ENCODE measurements at places on chromosomes 5 and 9.

- DNase-seq: peak; percentile 42
Measured at GRCh38 chr9:132780230-132781007, 97.7 kb downstream of the AK8 start.

GRCh38 chr9:125663127-125663526 is 43.9 kb downstream of the MAPKAP1 start:
- no peak for DNase-seq

GRCh38 chr5:175747539-175748060 is 89.7 kb downstream of the HRH2 start:
- DNase-seq: no peak

DNA sequence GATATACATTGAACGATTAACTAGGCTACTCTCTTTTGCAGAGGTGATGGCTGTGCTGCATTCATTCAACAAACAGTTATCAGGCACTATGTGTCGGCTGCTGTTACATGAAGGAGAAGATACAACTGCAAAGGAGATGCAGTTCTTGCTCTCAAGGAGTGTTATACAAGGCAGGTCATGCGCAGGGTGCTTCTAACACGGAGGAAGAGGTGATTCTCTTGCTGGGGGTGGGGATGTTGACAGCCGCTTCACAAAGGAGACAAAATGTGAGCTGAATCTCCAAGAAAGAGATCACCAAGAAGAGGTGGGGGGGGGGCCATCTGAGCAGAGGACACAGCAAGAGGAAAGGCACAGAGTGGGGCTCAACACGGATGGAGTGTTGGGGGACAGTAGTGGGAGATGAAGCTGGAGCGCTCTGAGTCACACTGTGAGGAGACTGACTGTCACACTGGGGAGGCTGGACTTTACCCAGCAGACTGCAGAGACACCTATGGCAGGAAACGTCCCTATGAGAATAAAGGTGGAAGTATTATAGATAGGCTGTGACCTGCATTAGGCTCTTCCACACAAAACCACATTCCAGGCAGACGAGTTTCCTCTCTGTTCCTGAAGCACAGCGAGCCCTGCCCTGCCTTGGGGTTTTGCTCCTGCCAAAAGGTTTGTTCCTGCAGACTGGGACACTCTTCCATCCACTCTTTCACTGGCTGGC is 20.9 kb downstream of the NDUFA8 start:
- DNase-seq: no peak

DNA sequence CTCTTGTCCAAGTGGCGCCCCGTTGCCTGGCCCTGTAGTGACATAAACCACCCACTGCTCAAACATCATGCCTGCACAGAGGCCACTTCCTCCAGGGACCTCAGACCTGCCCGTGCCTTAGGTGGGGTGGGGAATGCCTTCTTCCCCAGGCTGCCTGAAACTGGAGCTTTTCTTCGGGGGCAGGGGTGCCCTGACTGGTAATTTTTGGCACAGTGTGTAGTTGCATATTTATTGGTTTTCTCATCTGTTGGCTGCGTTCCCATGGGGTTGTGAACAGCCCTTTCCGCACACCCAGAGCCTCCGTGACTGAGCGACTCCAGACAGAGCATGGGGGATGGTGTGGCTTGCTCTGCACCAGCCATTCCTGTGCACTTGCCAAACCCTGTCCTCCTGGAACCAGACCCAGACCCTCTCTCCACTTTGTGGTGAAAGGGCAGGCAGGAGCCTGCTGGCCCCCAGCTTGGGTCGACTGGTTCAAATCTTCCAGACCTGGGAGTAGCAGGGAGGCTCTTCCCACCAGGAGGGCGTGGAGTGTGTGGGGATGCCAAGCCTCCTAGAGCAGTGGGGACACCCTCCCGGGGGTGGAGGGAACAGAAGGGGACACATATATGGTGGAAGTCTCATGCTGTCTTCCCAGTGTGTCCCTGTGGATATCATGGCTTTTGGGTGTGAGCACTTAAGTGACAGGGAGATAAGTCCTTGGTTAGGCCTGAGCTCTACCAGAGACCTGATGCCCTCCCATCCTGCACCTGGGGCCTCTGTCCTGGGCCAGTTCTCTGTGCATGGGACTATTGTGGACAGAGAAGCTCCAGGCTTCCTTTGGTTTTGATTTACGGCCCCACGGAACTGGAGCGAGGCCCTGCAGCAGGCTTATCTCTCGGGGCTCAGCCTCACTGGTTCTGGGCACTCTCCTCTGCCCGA is 39.6 kb downstream of the WNK2 start:
- DNase-seq: no peak

- no peak for DNase-seq
Measured at GRCh38 chr5:116652196-116652729, 77.6 kb upstream of the SEMA6A start.

DNA sequence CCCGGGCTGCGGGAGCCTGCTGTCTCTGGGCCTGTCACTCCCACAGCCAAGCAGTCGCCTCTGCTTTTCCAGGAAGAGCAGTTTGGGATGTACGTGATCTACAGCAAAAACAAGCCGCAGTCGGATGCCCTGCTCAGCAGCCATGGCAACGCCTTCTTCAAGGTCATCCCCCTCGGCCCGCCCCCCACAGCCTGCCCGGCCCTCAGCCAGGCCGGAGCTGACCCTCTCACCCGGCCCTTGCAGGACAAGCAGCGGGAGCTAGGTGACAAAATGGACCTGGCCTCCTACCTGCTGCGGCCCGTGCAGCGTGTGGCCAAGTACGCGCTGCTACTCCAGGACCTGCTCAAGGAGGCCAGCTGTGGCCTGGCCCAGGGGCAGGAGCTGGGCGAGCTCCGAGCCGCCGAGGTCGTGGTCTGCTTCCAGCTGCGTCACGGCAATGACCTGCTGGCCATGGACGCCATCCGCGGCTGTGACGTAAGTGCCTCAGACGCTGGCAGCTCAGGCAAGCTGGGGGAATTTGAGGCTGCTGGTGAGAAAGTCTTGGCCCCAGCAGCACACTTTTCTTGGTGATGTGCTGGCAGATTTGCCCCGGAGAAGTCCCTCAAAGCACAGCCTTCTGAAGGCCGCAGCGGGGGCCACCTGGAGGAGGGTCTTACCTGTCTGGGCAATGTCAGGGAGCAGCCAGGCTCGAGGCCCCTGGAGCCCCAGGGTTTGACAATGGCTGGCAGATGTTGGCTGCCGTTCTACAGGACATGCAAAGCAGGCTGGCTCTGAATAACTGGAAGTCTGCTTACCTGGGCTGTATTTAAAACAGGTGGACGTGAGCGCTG is 20.1 kb upstream of the LRRC14B start:
- DNase-seq: no peak

DNA sequence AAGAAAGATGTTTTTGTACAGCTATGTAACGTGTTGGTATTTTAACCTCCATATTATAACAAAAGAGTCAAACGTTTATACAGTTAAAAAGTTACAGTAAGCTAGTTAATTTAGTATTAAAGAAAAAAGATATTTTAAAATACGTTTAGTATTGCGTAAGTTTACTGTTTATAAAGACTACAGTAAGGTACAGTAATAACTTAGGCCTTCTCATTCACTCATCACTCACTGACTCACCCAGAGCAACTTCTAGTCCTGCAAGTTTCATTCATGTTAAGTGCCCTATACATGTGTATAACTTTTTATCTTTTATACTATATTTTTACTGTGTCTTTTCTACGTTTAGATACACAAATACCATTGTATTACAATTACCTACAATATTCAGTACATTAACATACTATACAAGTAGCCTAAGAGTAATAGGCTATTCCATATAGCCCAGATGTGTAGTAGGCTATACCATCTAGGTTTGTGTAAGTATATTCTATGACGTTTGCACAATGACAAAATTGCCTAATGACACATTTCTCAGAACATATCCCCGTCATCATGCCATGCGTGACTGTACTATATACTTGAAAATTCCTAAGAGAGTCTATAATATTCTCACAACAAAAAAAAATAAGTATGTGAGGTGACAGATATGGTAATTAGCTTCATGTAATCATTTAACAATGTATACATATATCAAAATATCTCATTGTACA is 33.8 kb downstream of the ERP44 start:
- no peak for DNase-seq

DNA sequence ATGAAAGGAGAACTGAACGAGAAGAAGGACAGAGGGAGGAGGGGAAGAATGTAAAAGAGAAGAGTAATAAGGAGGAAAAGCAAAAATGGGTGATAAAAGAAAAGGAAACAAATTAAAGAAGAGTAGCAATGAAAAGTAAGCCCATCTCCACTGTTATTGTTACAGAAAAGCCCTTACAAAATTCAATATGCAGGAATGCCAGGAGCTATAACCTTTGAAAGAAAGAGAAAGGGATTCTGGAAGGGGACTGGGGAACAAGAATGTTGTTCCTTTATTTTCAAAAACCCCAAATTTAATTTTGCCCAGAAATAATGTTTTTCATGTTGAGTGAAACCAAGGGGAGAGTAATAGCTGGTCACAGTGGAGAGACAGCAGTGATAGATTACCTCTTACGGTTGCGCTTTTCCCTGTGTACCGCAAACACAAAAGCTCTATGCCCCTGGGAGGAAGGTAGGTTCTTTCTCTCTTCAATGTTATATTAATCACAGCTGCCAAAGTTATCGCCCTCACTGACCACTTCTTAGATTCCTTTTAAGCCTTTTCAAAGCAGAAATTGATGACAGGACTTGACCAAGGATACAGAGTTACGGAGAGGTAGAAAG is 86.7 kb downstream of the BRINP1 start:
- no peak for DNase-seq

DNA sequence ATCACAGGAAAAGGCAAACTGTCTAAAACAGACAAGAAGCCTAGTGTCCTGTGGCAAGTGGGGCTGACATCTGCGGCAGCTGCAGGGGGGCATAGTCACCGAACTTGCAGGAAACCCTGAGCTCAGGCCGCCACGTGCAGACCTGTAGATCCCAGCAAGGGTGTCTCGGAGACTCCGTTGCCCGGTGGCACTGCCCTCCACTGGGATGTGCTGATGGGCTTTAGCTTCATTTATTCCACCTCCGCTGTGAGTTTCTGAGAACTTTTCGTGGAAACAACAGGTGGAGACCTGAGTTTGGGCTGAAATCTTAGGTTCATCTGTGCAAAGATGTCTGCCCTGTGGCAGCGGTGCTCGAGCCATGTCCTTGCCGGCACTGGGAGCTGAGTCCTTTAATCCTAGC is 22.1 kb downstream of the CEP72 start:
- no peak for DNase-seq

DNA sequence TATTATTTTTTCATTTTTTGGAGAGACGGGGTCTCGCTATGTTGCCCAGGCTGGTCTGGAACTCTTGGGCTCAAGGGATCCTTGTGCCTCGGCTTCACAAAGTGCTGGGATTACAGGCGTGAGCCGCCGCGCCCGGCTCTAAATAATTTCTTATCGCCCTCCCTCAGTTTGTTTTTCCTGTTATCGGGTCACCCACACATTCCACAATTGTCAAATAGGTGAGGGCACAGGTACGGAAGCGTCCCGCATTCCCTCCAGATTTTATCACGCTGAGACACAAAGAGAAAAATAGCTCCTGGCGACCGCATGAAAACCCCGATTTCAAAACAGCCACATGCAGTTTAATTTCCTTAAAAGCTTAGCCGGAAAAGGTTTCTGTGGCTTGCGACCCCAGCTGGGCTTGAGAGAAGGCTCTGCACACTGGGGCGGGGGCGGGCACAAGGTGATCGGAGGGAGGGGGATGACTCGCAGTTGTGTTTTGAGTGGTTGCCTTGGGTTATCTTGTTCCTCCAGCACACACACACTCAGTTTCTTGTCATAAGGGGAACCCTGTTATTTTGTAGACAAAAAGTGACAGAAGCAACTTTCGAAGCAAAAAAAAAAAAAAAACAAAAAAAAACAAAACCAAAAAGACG is 717 bp upstream of the IQGAP2 start:
- no peak for DNase-seq

- DNase-seq: no peak
Measured at GRCh38 chr5:110177729-110178128, 488.0 kb downstream of the MAN2A1 start.

GRCh38 chr9:120442308-120442995 is 137.5 kb downstream of the CDK5RAP2 start:
- no peak for DNase-seq

- peak; percentile 55 for DNase-seq
Measured at GRCh38 chr9:38107811-38108304, 38.8 kb upstream of the SHB start.

DNA sequence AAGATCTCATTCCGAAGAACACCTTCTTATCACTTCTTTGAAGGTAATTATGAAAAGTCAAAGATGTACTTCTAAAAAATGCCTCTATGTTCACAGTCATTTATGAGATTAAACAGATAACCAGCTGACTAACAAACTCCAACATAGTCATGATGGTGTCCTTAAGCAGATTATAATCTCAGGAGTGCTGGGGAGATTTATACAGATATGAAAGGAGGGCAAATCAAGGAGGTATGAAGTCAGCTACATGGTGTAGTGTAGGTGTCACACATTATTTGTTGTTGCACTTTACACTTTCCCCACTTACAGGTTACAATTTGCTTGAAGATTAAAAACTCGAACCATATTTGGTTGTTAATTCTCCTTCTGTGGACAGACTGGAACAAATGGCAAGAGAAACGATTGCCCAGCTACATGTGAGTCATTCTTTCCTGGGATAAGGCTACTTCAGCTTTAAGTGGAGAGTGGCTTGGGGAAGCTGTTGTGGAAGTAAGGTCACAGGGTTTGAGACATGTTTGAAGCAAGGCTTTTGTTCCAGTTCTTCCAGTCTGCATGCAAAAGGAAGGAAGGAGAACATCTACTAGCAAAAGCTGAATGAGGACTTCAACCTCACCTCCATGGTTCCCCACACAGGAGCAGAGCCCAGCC is 320.1 kb downstream of the ADGRV1 start:
- DNase-seq: no peak

DNA sequence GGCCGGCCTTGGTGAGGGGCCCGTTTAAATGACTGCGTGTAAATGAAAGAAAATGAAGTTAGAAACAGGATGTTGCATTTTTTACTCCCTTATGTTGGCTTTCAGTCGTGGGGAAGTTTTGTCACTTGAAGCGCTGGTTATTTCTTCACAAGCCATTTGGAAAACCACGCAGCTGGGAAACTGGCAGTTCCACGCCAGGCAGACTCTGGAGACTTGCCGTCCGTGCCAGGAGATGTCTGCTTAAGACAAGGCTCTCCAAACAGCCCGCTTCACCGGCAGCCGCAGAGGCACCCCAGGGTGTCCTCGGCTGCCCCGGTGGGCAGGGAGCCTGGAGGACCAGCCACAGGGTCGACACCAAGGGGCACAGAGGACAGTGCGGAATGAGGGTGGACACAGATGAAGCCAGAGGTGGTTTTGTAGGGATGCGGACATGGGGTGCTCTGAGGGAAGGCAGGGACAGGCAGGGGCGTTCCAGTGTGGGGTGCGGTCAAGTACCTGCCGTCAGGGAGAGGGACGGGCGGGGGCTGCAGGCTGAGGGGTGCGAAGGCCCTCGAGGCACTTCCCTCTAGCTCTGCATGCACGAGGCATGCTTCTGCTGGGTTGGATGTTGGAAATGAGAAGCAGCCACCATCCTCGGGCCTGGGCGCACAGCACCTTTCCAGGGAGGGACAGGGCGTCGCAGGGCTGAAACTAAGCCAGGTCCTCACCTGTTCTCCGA is 11.1 kb upstream of the AJM1 start:
- DNase-seq: no peak

DNA sequence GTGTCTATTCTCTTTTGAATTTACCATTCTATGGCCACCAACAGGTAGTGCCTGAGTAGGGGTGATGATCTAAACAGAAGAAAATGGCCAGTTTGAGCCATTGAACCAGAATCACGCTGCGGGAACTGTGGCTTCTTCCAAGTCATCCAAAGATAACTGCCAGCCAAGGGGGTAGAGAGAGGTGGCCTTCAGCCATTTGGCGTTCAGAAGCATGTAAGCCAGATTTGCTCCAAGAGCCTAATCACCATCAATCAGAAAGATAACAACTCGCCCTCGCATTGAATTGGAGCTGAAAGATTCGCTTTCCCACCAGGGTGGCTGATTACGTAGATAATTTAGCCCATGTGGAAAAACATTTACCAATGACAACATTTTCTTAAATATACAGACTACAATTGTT is 1302.7 kb upstream of the DMAC1 start:
- no peak for DNase-seq
